Stimulated activated CD8-positive, alpha-beta memory T cell treated with anti-CD3 and anti-CD28 coated beads, Interleukin-4, amount 100 ng/mL, for 1 hour (primary cell): ENCODE measurements at places on chromosomes 3 and 15.

DNA sequence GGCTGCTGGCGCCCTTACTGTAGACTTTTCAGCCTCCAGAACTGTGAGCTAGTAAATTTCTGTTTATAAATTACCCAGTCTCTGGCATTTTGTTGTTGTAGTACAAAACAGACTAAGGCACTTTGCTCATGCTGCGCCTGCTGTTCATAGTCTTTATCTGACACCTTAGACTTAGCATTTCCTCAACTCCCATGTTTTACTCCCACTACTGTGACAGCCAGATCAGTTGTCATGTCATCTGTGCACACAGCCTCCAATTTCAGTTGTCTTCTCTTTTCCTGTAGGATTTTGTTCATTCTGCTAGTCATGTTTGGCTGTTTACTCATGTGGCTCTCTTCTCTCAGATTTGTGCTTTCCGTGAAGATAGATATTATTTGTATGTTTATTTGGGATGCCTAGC lies 62.0 kb downstream of the TCF12 start:
- no peak for DNase-seq

DNA sequence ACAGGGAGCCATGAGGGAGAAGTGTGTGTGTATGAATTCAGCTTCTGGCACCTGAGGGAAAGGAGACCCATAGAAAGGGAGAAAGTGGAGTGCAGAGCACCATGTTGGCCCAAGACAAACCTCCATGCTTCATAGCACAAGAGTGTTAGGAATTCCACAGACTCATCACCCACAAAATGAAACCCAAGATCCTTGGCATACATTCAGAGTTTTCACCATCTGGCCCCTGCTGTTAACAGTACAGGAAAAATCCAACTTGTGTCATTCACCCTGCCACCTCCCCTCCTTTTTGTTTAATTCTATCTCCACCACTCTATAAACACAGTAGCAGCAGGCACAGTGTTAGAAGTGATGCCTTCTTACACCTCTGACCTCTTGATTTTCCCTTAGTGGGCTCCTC lies 60.0 kb upstream of the MNS1 start:
- no peak for DNase-seq

GRCh38 chr3:11477407-11477911 lies 166.3 kb downstream of the VGLL4 start:
- no peak for DNase-seq

- DNase-seq = no peak
Measured at GRCh38 chr15:59366333-59367021, 6.2 kb downstream of the MYO1E start.

GRCh38 chr3:133525435-133525834 lies 48.1 kb upstream of the CDV3 start:
- no peak for DNase-seq

DNA sequence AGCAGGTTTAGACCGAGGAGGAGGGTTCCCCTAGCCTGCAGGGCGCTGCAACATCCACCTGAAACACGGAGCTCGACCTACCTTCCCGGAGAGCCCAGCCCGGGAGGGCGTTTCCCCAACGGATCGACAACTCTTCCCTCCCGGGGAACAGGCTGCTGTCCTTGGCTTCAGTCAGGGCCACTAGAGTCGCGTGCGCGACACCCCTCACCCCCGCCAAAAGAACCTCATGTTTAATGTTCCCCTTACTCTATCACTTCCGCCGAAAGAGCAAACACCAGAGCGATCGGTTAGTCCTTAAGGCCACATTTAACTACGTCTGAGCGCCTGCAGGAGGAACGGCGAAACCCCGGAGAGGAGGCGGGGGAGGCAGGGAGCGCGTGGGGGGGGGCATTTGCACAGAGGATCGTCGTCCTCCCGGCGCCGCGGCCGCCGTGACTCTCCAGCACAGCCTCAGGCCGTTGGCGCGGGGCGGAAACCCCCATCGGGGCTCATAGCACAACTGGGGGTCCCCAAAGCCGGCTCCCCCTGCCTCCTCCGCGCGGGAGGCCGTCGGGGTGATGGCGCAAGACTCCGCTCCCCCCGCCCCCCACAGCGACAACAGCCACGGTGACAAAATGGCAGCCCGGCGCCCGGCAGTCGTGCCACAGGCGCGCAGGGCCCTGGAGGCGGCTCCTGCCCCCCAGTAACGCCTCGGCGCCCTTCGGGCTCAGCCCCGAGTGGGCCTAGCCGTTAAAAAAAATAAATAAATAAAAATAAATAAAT lies 3.2 kb downstream of the ANP32A start:
- DNase-seq = no peak

DNA sequence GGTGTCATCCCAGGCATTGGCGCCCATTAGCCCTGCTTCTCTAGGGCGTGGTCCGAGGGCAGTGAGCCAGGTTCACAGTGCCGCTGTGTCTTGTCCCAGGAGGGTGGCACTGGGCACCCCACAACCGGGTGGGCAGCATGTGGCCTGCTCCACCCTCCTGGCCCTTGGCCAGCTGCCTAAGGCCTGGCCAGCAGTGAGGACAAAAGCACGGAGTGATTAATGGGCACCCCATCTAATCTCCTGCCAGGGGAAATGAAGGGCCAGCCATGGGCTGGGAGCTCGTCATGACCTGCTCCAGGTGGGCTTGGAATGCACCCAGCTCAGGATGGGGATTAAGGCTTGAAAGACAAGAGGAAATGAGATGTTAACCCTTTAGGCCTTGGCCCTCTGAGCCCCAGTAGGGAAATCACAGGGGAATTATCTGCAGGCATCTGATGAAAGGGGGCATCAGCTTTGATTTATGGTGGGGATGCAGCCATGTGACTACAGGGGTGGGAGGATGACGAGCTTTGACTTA lies 5.2 kb downstream of the THSD4 start:
- DNase-seq = no peak

GRCh38 chr3:157438194-157438730 lies 1.6 kb downstream of the PTX3 start:
- no peak for DNase-seq

DNA sequence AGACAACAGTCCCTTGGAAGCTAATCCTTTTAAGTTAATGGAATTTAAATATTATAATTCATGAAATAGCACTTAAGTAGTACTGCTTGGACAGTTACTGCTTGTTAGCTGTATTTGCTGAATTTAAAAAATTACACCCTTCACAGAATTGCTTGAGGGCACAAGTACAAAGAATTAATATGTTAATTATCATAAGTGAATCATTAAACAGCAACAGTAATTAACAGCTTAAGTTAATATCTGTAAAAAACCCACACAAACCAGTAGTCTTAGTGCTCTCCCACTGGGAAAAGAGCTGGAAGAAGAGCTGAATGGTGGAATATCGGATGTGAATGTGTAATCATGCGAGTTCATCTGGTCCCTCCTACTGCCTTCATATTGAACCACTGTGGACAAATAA lies 232.0 kb downstream of the CD47 start:
- DNase-seq = no peak

DNA sequence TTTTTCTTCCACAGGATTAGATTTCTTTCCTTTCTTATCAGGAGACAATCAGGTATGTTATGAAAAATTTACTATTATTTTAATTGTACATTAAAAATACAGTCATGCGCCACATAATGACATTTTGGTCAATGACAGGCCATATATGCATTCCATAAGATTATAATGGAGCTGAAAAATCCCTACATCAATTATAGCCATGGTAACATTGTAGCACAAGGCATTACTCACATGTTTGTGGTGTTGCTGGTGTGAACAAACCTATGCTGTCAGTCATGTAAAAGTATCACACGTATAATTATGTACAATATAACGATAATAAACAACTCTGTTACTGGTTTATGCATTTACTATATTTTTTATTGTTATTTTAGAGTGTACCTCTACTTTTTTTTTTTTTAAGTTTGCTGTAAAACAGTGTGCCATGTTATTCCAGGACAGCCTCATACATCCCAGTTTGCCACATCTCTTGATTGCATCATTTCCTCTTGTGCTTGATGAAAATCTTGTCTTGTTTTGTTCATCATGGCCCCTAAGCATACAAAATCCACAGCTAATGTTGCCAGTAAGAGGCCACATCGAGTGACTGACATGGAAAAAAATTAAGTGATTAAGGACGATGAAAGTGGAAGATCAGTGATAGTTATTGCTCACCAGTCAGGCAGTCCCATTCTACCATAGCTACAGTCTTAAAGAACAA lies 21.4 kb downstream of the CALML4 start:
- DNase-seq = no peak

GRCh38 chr3:71926262-71926600 lies 141.3 kb upstream of the PROK2 start:
- DNase-seq = no peak

GRCh38 chr3:133375403-133375745 lies 24.5 kb upstream of the BFSP2 start:
- DNase-seq = no peak

GRCh38 chr15:78223396-78224022 lies 10.9 kb downstream of the ACSBG1 start:
- no peak for DNase-seq

- no peak for DNase-seq
Measured at GRCh38 chr3:114863848-114864247, 283.2 kb downstream of the ZBTB20 start.

DNA sequence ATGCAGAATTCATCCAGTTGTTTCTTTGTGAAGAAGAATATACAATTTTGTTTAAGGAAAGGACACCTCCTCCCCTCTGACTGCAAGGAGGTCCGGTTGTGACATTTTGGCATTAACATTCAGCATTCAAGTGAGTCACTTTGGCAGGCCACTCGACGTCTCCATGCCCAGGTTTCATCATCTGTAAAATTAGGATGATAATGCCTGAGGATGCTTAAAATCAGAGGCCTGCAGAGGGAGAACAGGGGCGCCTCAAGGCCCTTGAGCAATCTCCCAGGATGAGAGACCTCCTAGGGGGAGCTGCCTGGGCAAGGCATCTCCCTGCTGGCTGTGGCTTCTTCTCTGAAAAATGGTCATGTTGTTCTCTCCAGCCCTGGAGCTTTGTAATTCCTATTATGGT lies 236.0 kb downstream of the CACNA2D3 start:
- no peak for DNase-seq

GRCh38 chr3:133675631-133676335 lies 14.0 kb upstream of the TOPBP1 start:
- DNase-seq = no peak

GRCh38 chr15:38187630-38188313 lies 64.9 kb upstream of the SPRED1 start:
- DNase-seq = no peak

DNA sequence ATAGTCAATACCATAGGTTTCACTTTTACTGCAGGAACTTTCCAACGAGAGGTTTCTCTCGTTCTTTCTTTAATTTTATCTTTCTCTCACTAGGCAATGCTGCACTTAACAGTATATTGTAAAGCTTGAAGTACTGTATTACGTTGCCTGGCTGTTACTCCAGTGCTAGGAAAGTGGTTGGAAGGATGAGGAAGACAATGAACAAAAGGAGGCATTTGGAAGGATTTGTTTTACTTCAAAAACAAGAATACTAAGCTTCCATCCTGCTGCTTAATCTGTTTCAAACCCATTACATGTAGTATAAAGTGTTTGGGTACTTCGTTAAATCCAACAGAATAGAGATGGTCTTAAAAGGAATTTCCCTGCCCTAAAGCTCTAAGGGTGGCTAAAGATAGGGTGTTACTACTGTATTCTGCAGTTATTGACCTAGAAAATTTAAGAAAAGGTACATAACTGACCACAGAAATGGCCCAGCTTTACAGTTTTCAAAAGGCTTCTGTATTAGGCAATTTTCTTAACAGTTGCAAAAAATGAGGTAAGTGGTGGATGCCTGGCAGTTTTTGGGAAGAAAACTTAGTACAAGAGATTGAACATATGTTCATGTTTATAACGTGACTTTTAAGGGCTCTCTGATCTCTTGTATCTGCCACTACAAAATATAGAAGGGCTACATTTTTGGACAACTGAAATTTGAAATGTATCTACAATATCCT lies 785 bp upstream of the IFT57 start:
- no peak for DNase-seq

GRCh38 chr3:153144071-153144470 lies 18.0 kb upstream of the RAP2B start:
- no peak for DNase-seq

GRCh38 chr15:72382146-72382545 lies 6.3 kb upstream of the HEXA start:
- no peak for DNase-seq

DNA sequence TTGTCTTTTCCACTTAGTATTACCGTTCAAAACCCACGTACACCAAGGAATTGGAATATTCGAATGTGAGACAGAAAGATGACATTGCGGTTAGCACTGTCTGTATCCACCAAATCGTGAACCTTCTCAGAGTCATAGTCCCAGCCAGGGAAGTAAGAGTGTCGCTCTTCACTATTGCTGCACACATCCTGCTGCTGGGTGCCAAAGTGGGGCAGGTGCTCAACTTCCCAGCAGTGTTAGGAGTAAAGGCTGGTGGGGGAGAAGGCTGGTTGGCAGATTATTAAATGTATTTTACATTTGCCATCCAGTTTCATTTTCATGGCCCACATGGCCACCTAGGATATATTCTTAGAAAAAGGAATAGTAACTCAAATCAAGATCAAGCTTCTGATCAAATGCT lies 65.1 kb downstream of the PTPRG start:
- DNase-seq = no peak

DNA sequence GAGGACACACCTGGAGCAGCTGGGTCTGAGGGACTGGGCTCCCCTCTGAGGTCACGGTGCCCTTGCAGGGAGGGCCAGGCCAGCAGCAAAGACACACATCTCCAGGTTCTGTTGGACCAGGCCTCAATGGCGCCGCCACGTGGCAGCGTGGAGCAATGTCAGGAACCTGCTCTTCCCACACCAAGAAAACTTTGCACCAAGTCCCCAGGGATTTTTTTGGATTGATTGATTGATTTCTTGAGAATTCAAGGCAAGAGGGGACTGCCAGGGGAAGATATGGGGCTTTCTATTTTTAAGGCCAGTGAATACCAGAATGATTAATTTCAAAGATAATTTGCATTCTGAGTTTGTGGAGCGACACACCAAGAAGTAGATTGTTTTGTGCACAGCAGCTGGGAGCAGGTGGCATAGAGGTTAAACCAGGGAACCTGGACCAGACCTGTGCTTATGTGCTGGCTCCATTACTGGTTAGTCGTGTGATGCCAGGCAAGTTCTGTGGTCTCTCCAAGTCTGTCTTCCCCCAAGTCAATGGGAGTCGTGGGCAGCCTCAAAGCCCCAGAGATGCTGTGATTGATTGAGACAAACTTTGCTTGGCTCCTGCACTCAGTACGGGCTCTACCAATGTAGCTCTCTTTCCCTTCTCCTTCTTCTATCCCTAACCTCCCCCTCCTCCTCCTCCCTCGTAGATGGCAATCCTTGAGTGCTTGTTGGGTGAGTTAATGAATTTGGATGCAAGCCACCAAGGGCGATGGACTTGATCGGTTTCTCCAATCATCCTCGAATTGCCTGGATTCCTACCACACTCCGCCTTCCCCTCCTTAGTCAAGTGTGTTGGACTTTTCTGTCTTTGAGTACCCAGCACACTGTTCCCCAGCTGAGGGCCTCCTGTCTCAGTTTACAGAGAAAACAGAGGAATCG lies 96.2 kb upstream of the TRPM1 start:
- no peak for DNase-seq

DNA sequence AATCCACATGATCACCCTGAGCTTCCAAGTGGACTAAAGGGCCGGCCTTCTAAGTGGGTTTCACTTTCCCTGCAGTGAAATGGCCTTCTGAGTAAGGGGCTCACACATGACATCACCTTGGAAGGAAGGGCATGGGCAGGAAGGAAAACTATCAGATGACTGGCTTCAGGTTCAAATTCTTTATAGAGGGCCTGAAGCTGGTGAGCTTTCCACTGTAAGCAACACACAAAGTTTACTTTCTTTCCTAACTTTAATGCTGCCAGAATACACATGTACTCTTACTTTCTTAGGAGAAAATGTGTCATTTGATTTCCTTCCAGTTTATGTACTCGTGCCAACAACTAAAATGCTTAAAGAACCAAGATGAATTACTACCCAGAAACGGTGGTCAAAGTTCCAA lies 475.6 kb downstream of the FOXP1 start:
- DNase-seq = no peak
